ENCODE measurements at places on chromosomes 2 and 18.

- no peaks in the 10 kb centered on the region for H3K36me3 ChIP-seq
- H3K4me1 ChIP-seq = no peaks in the 10 kb centered on the region
- H3K27me3 ChIP-seq = no peaks in the 10 kb centered on the region
- no peak for DNase-seq
- no peak overlapping the region for H3K27ac ChIP-seq
- no peak overlapping the region for H3K4me3 ChIP-seq
Observed at GRCh38 chr2:122519821-122520611, 764.6 kb downstream of the TSN start.

DNA sequence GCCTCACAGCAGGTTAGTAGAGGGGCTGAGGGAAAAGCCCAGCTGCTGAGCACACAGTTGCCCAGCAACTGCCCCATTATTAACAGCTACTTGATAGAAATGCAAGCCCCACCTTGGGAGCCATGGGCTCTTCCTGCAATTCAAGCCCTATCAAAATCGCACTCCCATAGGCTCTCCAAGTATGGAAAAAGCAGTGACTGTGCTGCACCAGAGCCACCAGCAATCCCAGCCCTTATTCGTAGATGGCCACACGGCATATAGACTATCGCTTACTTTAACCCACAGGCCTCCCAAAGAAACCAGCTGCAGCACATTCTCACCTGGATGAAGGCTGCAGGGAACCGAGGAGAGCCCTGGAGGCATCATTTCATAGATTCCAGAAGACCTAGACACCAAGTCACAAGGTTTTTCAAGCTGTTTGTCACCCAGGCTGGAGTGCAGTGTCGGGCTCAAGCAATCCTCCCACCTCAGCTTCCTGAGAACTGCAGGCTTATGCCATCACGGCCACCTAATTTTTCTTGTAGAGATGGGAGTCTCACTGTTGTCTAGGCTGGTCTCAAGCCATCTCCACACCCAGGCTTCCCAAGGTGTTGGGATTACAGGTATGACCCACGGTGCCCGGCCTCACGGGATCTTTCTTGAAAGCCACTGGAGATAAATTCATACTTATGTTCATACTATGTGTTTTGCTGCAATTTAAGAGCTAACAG is 11.3 kb downstream of the NCL start:
- H3K4me1 ChIP-seq = peaks cover 8% of the 10 kb centered on the region
- no peaks in the 10 kb centered on the region for H3K27me3 ChIP-seq
- peaks cover 44% of the 10 kb centered on the region for H3K36me3 ChIP-seq
- H3K4me3 ChIP-seq = no peak overlapping the region
- peak; percentile 15 for DNase-seq

GRCh38 chr2:85226783-85227182 is 93.6 kb downstream of the TCF7L1 start:
- H3K4me3 ChIP-seq = no peak overlapping the region
- H3K27ac ChIP-seq = no peak overlapping the region
- H3K4me1 ChIP-seq = peaks cover 11% of the 10 kb centered on the region
- no peaks in the 10 kb centered on the region for H3K36me3 ChIP-seq
- DNase-seq = no peak

- H3K4me3 ChIP-seq = no peak overlapping the region
- H3K27ac ChIP-seq = no peak overlapping the region
- no peak for DNase-seq
- no peaks in the 10 kb centered on the region for H3K36me3 ChIP-seq
- peaks cover 6% of the 10 kb centered on the region for H3K4me1 ChIP-seq
Observed at GRCh38 chr2:102245266-102246151, 58.7 kb downstream of the IL1RL2 start.

DNA sequence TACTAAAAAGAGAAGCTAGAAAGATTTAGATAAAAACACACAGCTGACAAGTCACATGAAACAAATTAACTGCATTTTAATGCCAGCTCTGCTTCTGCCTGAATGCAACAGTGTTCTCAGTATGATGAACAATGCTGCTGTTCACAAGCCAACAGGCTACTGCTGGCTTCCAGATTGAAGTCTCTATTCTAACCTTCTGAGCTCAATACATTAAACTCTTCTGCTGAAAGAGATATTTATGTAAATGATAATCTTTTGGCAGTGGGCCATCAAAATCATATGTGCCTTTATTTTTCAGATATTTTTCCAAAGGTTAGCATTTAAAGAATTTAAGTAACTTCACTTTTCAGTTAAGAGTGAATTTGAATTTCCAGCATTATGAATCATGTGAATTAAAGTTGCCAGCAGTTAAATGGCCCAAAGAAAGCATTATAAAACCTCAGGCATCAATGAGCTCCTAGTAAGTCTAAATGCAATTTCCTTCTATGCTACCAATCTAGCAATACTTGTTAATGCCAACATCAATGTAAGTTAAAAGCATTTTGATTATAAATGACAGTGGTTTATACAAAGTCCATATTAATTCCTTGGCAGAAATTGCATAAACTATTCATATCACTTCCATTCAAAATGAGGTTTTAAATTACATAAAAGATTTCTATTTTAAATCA is 72.4 kb downstream of the ID2 start:
- peak overlapping the region; percentile 84 for H3K27ac ChIP-seq
- no peak overlapping the region for H3K4me3 ChIP-seq
- no peaks in the 10 kb centered on the region for H3K27me3 ChIP-seq
- peaks cover 3% of the 10 kb centered on the region for H3K36me3 ChIP-seq
- peaks cover 4% of the 10 kb centered on the region for H3K4me1 ChIP-seq

DNA sequence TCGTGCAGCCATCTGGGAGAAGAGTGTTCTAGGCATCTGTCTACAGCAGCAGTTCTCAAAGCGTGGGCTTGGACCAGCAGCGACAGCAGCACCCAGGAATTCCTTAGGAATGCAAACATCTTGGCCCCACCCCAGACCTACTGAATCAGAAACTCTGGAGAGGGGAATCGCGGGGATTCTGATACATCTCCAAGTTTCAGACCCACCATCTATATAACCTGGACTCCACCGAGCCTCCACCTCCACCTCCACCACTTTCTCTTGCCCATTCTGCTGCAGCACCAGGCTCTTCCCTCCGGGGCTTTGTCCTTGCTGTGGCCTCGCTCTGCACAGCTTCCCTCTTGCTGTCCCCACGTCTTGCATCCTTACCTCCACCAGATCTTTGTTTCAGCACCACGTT is 256.4 kb downstream of the BCL2 start:
- H3K4me1 ChIP-seq = no peaks in the 10 kb centered on the region
- no peak overlapping the region for H3K27ac ChIP-seq
- H3K27me3 ChIP-seq = no peaks in the 10 kb centered on the region
- no peak overlapping the region for H3K4me3 ChIP-seq

GRCh38 chr2:173264603-173265366 is 89.9 kb upstream of the CDCA7 start:
- DNase-seq = no peak
- no peak overlapping the region for H3K4me3 ChIP-seq
- no peaks in the 10 kb centered on the region for H3K4me1 ChIP-seq
- H3K36me3 ChIP-seq = no peaks in the 10 kb centered on the region
- H3K27me3 ChIP-seq = no peaks in the 10 kb centered on the region
- no peak overlapping the region for H3K27ac ChIP-seq

DNA sequence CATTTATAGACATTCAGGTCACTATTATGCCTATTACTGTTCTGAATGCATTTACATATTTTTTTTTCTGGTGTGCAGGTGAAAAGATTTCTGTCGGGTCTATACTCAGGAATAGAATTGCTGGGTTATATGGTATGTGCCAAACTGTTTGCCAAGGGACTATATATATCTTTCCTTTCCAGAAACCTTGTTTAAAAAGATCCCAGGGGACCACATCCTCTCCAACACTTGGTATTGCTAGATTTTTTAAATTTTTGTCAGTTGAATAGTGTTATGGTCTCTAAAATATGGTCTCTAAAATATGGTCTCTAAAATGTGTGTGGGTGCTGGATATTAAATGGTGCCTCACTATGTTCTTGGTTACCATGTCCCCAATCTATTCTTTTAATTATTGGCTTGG is 131.3 kb downstream of the INSIG2 start:
- no peak for DNase-seq
- H3K4me1 ChIP-seq = peaks cover 13% of the 10 kb centered on the region
- no peaks in the 10 kb centered on the region for H3K36me3 ChIP-seq
- H3K27me3 ChIP-seq = peaks cover 31% of the 10 kb centered on the region
- H3K4me3 ChIP-seq = no peak overlapping the region

DNA sequence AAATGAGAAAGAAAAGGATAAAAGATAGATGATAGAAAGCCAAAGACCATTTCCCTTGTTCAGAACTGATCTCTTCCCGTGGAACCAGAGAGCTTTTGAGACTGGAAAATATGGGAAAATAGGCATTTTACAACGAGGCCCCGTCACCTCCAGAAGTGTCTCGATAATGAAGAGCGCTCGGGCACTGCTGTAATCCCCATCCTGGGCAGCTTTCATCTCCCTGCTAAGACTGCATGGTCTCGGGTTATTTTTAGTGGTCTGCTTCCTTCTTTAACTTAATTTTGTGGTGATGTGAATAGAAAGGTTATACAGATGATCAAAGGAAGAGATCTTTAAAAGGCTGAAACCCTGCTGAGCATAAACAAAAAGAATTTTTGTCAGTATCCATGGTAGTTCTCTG is 176.6 kb downstream of the METTL4 start:
- no peaks in the 10 kb centered on the region for H3K27me3 ChIP-seq
- no peak overlapping the region for H3K27ac ChIP-seq
- no peak overlapping the region for H3K4me3 ChIP-seq
- no peaks in the 10 kb centered on the region for H3K36me3 ChIP-seq
- DNase-seq = no peak

DNA sequence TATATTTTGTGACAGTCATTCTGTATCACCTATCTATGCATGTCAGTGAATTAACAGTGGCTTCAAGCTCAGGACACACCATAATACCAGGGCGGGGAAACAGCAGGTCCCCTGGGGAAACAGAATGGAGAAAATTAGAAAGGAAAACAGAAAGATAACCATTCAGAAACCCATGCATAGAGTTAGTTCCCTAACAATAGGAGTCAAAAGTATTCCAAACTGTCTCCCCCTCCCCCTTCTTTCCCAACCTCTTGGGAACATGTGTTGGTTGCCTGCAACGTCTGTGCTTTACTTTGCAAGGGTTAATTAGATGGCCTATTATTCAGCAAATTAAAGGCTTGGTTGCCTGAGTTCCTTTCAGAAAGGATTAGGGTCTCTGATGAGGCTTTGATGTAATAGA is 176.4 kb downstream of the MYO3B start:
- no peaks in the 10 kb centered on the region for H3K4me1 ChIP-seq
- H3K27ac ChIP-seq = no peak overlapping the region
- H3K27me3 ChIP-seq = no peaks in the 10 kb centered on the region

- no peaks in the 10 kb centered on the region for H3K27me3 ChIP-seq
- H3K36me3 ChIP-seq = no peaks in the 10 kb centered on the region
- H3K4me3 ChIP-seq = no peak overlapping the region
- no peak for DNase-seq
Observed at GRCh38 chr2:234867882-234868285, 83.9 kb upstream of the SH3BP4 start.

DNA sequence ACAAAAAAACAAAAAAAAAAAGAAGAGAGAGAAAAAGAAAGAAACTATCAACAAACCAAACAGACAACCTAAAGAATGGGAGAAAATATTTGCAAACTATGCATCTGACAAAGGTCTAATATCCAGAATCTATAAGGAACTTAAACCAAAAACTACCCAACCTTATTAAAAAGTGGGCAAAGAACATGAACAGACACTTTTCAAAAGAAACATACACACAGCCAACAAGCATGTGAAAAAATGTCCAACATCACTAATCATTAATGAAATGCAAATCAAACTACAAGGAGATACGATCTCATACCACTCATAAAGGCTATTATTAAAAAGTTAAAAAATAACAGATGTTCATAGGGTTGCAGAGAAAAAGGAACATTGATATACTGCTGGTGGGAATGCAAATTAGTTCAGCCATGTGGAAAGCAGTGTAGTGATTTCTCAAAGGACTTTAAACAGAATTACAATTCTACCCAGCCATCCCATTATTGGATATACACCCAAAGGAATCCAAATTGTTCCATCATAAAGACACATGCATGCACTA is 7.2 kb upstream of the POLE4 start:
- H3K27ac ChIP-seq = no peak overlapping the region
- H3K27me3 ChIP-seq = no peaks in the 10 kb centered on the region
- H3K4me1 ChIP-seq = no peaks in the 10 kb centered on the region
- no peak overlapping the region for H3K4me3 ChIP-seq
- H3K36me3 ChIP-seq = no peaks in the 10 kb centered on the region
- no peak for DNase-seq

- H3K4me3 ChIP-seq = no peak overlapping the region
- H3K4me1 ChIP-seq = no peaks in the 10 kb centered on the region
- DNase-seq = no peak
Observed at GRCh38 chr2:151727593-151728552, 6.4 kb downstream of the NEB start.

GRCh38 chr2:127429844-127430425 is 11.7 kb downstream of the PROC start:
- DNase-seq = no peak
- H3K4me3 ChIP-seq = no peak overlapping the region
- no peak overlapping the region for H3K27ac ChIP-seq
- no peaks in the 10 kb centered on the region for H3K4me1 ChIP-seq
- no peaks in the 10 kb centered on the region for H3K27me3 ChIP-seq
- peaks cover 10% of the 10 kb centered on the region for H3K36me3 ChIP-seq

DNA sequence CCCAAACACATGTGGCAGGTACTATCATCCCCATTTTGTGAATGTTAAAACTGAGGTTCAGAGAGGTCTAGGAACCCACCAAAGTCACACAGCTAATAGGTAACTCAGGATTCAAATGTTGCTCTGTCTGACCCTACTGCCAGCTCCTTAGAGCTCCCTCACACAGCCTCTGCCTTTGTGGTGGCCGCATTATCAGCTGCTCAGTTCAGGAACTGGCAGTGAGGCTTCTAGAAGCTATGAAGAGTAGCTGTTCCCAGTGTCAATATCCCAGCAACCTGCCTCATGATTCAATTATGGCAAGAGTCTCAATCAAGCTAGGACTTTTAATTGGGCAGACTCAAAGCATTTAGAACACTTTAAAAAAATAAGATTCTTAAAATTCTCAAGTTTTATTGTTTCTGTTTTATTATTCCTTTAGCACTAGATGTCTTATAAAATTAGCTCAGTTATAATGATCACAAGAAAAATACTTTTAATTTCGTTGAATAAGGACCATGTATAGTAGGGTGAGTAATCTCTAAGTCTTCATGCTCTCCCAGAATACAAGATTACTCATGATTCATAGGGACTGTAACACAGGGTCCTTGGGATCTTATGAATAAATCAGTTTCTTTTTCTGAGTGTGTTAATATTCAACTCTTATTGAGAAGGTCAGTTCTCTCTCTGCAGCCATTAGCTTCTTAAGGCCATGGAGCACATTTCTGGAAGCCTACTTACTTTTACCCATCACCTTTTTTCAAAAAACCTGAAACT is 342.7 kb downstream of the RND3 start:
- H3K27me3 ChIP-seq = no peaks in the 10 kb centered on the region
- no peak overlapping the region for H3K27ac ChIP-seq
- no peaks in the 10 kb centered on the region for H3K4me1 ChIP-seq
- DNase-seq = no peak
- H3K36me3 ChIP-seq = no peaks in the 10 kb centered on the region
